ENCODE measurements at places on chromosomes 3 and 15.
A peak's percentile ranks its signal among the peaks of the same experiment; 100 is the strongest.

DNA sequence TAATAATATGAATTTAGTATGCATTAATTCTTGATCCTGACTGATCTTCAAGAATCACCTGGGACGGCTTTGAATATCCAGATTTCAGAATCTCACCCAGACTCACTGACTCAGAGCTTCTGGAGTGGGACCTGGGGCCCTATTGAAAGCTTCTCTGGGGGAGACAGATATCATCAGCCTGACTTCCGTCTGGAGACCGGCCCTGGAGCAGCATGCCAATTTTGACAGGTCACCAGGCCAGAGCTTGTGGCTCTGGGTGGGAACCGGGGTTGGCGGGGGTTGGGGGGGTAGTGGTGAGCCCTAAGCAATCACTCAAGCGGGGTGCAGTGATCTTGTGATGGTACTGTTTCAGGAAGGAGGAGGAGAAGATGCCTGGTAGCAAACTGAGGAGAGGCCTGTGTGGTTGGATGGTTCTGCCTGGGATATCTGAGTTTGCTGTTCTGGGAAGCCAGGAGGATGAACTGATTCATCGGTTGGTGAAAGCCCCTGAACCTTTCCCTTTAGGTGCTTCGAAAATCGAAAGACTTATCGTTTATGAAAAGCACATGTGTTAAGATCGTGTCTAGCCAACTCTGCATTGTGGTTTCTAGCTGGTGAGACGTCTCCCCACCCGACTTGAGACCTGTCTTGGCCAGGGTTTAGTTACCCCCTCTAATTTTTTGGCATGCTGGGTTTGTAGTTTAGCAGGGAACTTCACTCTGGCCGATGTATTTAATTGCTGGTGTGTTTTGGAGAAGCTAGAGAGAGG, 263.9 kb upstream of the C2CD4B start:
- DNase-seq, result no peak

GRCh38 chr3:125151442-125151817, 61.1 kb downstream of the SLC12A8 start:
- DNase-seq, result no peak

GRCh38 chr3:183285318-183285717, 32.3 kb downstream of the B3GNT5 start:
- DNase-seq, result no peak

GRCh38 chr15:82552861-82553260, 12.6 kb upstream of the RPS17 start:
- DNase-seq, result no peak

DNA sequence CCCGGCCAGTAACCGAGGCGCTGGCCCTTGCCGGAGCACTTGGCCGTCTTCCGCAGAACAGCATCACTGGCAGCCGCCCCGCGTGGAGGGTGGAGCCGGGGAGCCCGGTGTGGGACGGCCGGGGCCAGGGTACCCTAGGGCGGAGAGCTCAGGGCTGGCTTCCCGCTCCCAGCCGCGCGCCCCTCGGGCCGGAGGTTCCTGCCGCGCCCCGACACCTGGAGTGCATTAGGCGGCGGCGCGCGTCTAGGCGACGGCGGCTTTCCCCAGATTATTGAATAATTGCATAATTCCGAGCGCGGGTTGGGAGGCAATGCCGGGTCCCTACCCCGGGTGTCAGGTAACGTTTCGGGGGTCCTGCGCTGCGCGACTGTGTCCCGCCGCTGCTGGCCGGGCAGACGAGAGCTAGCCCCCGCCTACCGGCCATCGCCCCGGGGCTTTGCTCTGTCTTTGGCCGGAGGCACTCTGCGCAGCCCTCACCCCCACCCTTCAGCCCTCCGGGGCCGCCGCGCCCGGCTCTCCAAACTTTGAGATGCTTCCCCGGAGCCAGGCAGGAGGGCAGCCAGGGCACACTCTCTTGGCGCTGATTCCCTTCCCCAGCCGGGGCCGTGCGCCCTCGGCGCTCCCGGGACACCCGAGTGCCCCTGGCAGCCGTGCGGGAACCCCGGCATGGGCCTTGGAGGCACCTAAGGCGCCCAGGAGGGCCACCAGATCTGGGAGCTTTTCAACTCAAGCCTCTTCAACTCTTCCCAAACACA, 749 bp downstream of the ITGA11 start:
- no peak for DNase-seq

DNA sequence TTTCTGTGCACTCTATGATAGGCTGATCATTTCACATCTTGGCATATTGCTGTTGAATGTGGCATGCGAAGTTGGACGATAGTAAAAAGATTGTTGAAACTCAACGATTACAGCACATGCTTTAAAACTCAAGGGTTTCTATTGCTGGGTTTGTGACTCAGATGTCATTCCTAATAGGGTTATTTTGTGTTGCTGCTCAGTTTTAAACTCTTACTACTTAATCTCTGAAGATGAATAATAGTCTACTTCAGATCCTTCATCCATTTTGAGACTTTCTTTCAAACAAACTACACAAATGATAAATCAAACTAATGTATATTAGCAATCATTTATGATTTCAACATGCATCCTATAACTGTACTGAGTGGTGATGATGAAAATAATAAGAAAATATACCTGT, 71.3 kb upstream of the MBNL1 start:
- DNase-seq, result peak; percentile 53

DNA sequence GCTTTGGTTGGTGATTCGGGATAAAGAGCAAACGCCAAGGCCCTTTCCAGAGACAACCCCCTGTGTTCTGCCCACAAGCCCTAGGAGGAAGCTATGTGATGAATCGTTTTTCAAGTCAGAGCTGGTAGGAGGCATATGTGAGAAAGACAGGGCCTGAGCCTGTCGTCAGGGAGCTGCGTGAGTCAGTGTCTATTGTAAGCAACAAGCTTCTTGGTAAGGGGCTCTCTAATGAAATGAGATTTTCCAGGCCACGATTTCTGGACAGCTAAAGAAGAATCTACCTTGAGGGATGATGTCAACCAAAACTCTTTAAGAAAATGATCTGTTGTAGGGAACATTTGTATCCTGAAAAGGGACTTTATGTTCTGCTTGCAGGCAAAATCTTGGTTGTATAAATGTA, 318.9 kb upstream of the IL12A start:
- DNase-seq, result no peak

DNA sequence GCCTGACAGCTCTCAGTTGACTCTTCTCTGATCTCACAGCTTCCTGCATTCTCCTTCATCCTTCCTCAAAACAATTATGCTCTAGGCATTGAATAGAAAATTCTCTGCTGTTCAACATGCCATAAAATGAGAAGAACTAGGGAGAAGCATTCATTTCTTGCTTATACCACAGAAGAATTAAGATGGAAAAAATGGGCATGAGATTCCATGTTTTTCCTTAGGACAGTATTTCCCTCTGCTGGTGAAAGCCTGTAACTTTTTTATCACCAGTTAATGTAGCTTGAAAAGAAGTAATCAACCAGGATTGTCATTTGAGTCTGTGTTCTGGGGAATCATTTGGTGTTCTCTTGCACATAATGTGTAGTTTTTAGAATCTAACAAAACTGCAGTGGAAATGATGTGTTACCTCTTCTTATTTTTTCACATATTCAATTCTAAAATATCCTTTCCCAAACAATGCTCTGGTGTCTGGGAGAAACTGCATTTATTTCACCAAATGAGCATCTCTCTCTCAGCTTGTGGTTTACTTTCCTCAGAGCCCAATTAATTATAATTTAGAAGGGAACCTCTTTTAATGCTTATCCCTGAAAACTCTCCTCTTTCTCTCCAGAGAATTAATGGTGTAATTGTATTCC, 92.8 kb upstream of the DCBLD2 start:
- peak; percentile 9 for DNase-seq

DNA sequence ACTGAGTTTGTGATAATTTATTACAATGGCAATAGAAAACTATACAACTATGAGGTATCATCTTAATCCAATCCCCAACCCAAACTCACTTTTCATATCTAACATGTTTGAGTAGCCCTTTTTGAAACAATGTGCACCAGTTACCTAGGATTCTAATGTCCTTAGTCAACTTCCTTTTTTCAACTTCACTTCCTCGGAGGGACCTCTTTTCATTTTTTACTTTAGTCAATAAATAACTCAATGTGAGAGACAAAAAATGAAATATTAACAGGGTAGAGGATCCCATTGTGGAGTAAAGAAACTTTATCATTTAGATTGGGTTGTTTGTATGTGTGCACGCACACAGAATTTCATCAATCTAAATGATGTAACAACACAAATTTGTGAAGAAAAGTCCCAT, 193.6 kb upstream of the LRRC3B start:
- DNase-seq, result no peak

DNA sequence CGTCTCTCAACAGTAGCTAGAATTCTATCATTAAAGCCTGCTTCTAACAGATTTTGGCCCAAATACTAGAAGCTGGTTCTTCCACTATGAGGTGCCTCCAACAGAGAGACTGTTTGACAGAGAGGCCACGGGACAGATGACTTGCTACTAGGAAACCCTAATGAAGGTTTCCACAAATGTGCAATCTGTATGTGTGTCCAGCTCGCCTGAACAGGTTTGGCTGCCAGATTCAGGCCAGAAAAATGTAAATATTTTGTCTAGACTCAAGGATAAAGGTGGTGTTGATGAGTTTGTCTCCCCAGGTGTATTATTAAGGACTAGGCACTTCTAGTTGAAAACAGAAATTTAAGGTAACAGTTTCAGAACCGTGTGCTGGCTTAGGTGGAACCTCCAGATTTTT, 91.6 kb upstream of the TRIM42 start:
- DNase-seq, result no peak

DNA sequence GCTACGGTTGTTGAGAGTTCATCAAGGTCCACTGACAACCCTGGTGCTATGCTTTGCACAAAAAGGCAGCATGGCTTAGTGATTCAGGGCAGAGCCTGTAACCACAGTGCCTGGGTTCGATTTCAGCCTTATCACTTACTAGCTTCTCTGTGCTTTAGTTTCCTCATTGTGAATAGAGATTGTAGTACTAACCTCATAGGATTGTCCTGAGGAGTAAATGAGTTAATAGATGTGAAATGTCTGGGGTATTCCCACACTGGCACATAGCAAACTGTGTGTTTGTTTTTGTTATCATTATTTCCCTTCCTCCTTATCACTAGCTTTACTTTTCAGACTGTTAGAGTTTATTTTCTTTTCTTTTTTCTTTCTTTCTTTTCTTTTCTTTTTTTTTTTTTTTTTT, 16.3 kb downstream of the CRTAP start:
- no peak for DNase-seq

GRCh38 chr15:45456212-45457106, 66.1 kb downstream of the SLC30A4 start:
- DNase-seq, result peak; percentile 88

GRCh38 chr3:81829937-81830336, 68.5 kb upstream of the GBE1 start:
- DNase-seq, result no peak

DNA sequence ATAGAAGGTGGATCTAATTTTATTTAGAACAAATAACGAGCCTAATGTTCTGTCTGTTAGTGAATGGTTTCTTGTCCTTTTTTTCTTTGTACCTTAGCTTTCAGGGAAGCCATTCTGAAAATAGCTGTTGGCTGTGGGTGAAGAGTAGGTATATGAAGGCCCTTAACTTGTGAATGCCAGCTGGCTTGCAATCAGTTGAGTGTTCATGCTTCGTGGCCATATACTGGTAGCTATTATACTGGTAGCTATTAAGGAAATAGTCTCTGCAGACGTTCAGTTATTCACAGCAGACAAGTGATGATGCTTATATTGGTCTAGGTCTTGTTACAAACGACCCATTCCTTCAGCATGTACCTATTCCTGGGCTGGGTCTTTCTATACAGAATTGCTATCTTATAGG, 18.8 kb downstream of the TRIM71 start:
- no peak for DNase-seq

DNA sequence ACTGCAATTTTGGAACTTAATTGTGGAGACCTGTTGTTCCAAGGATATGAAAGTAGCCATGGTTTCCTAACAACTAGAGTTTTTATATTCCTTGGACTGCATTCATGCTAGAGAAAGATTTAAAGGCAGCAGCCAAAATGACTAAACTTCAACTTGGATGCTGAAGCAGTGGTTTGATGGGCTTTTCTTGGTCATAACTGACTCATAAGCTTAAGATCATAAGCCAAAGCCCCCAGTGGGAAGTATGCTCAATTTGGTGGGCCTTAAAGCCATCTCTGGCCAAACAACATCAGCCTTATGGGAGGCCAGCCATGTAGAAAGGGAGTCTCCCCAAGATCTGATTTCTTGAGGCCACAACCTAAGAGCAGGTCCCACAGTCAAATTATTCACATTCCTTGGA, 80.2 kb downstream of the ZNF280D start:
- DNase-seq, result no peak

- DNase-seq, result no peak
These were observed 24.4 kb downstream of the PTPN23 start for GRCh38 chr3:47404955-47405790.

DNA sequence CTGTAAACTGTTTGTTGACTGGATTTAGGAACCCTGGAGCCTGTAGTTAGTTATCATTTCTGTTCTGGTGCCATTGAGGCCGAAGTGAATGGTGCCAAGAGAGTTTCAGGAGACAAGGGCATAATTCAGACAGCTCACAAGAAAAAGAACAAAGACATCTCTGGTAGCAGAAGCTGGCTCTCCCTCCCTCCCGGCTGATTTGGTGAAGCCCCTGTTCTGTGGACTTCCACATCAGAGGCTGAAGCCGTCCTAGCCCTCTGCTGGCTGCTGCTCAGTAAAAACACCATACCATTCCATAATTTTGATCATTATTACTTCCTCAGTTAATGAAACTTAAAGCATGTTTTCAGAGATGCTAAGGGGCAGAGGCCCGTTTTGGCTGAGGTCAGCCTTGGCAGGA, 381.2 kb upstream of the WNT5A start:
- no peak for DNase-seq

DNA sequence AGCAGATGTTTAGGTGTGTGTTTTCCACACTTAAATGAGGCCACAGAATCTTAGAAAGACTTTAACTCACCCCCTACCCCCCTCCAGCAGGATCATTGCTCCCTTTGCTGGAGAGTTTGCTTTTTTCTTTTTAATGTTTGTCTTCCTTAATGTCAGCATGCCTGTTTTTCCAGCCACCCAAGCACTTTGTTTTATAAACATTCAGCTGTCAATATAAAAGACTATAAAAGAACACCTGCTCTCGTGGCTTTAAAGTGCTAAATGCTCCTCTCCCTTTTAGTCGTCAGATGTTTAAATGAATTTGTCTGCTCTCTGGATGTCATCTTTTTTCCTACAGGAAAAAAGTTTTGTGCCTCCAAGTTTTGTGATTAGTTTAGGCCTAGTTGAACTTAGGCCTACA, 61.7 kb downstream of the SIDT1 start:
- DNase-seq, result no peak

- no peak for DNase-seq
These were observed 79.4 kb upstream of the PRR23E start for GRCh38 chr3:127113571-127113891.

- peak; percentile 8 for DNase-seq
These were observed 7.8 kb downstream of the SCG5 start for GRCh38 chr15:32649342-32649741.

DNA sequence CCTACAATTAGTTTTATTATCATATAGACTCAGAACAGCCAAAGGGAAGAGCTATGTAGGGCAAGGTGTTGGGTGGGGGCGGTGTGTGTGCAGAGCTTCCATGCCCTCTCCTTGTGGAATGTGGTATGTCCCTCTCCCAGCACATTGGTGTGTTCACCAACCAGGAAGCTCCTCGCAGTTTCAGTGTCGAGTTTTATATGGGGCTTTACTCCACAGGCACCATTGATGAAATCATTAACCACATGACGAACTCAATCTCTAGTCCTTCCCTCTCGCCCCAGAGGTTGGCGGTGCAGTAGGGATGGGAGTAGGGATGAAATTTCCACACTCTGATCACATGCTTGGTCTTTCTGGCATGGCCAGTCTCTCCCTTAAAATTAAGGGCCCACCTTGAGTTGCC, 13.6 kb upstream of the SRP14 start:
- DNase-seq, result no peak
